ENCODE measurements at places on chromosomes 4 and X.

- no peak for DNase-seq
Measured at GRCh38 chr4:108454227-108454626, 166.1 kb upstream of the RPL34 start.

GRCh38 chr4:122665161-122665929, 44.5 kb upstream of the IL21 start:
- DNase-seq = peak; percentile 31

DNA sequence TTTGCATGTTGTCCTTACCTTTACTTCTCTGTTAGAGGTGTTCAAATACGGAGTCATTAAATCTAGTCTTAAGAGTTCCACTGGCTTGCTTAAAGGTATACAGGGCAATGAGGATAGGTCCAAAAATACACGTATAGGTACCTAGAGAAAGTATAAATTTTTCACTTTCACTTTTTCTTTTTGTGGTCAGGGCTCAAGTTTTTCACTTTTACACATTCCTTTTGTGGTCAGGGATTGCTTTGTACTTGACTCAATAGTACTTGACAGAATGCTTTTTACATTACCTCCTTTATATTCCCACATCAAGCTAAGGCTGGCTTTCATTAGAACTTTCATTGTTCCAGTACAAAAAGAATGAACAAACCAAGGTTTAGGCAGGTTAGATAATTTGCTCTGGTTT, 21.7 kb downstream of the TMEM184C start:
- peak; percentile 18 for DNase-seq

- DNase-seq = peak; percentile 45
Measured at GRCh38 chr4:173381610-173382009, 10.9 kb downstream of the SAP30 start.

DNA sequence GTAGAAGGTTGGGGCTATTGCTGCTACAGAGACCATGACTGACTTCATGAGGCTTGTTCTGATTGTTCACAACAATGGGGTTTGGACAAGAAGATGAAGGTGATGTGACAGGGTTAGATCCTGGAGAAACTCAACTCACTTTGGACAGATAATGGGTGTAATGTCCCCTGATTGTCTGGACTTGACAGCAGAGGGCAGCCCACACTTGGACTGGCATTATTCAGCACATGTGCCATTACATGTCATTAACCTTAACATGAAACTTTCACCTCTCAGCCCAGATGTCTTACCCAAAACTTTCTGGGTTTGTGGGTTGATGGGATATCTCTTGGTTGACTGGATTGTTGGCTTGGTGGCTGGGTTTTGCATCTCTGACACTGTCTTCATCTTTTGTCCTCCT, 101.5 kb downstream of the MXRA5 start:
- peak; percentile 10 for DNase-seq

- peak; percentile 93 for DNase-seq
Measured at GRCh38 chr4:136864604-136865185, 667.6 kb downstream of the PCDH18 start.

DNA sequence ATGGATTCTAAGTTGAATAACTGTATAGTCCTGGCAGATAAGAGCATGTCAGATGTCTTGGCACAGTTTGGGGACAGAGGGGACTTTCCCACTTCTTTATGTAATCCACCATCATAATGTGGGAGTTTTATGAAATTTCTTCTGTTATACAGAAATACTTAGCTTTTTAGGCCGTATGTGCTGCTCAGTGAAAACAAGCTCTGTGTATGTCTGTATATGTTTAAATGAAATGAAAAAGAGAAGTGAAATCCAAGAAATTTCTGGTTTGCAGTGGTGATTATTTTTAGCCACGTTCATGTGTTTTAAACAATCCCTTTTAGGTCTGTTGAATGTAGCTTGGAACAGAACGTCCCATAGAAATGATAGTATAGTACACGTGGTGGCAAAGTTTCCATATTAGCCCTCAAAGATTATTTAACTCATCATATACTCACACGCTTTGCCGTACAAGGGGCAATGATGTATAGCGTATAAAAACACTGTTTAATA, 41.0 kb downstream of the GAB1 start:
- no peak for DNase-seq

GRCh38 chr4:87243426-87244053, 23.1 kb upstream of the KLHL8 start:
- no peak for DNase-seq

DNA sequence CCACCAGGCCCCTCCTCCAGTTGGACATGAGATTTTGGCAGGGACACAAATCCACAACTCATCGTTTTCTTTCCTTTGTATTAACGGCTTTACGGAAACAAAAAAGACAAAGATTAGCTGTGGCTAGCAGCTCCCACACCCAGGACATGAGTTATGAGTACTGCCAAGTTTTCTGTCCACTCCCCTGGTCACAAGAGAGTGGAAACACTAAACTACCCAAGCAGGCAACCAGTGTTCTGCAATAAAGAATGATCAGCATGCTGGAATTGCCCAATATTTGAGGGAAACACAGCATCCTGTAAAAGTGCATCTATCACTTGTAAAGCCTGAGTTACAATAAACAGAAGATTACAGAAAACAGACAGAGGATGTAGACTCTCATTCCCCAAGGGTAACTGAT, 358.4 kb downstream of the NLGN4X start:
- DNase-seq = no peak

- DNase-seq = peak; percentile 66
Measured at GRCh38 chr4:2413821-2414610, 4.4 kb downstream of the ZFYVE28 start.

DNA sequence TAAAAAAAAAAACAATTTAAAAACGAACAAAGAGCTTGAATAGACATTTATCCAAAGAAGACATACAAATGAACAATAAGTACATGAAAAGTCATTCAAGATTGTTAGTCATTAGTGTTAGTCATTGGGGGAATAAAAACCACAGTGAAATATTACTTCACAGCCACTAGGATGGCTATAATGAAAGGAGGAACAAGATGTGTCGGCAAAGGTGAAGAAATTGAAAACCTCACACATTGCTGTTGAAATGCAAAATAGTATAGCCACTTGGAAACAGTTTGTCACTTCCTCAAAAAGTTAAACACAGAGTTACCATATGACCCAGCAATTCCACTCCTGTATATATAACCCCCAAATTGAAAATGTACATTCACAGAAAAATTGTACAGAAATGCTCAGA, 45.2 kb upstream of the SLC39A8 start:
- DNase-seq = peak; percentile 44

DNA sequence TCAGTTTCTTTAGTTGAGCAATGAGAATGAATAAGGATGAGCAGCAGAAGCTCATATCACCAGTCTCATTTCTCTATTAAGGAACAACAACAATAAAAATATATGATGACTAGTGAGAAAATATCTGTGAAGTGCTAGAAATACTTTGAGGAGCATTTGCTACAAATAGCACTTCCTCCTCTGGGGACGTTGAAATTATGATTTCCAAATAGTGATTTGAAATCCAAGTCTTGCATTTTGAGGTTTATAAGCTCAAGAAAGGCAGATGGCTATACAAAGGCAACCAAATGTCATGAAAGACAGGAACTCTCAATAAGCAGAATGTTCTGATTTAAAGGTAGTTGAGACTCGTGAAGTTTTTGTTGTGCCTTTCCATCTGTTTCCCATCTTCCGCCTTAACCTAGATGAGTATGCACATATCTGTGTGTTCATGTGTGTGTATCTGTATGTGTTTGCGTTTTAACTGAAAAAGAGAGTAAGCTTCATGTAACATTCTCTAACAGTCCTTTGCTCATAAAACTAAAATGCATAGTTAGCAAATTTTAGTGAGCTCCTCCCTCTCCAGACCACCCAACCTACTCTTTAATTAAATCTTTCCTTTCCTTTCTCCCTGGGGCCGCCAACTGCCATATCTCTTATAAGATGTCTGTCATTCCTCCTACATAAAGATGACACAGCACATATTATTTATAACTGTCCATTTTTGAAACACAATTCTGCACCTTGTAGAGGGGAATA, 222.6 kb upstream of the RASGEF1B start:
- DNase-seq = no peak

GRCh38 chr4:161356351-161356750, 807.4 kb downstream of the FSTL5 start:
- DNase-seq = no peak

DNA sequence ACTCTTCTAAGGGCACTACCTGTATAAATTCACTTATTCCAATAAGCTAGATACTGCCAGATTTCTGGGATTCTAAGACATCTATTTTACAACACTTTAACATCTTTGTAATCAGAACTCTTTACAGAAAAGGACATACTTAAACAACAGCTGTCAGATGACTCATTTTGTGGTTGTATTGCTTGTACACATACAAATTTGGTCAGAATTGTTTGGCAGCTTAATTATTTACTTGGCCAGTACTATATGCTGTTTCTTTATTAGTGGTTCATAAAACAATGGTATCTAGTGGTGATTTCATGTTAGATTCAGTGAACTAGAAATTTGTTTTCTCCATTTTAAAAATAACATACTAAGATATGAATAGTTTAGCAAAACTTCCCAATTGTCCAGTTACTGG, 27.2 kb downstream of the PALLD start:
- DNase-seq = peak; percentile 81

GRCh38 chrX:85630901-85631300, 251.4 kb upstream of the POF1B start:
- DNase-seq = no peak

- peak; percentile 87 for DNase-seq
Measured at GRCh38 chr4:23934915-23935314, 45.1 kb upstream of the PPARGC1A start.

GRCh38 chr4:15303052-15303641, 124.7 kb upstream of the C1QTNF7 start:
- peak; percentile 14 for DNase-seq
